Pons (tissue), 1 donor: ENCODE measurements at places on chromosomes 1 and 21.

DNA sequence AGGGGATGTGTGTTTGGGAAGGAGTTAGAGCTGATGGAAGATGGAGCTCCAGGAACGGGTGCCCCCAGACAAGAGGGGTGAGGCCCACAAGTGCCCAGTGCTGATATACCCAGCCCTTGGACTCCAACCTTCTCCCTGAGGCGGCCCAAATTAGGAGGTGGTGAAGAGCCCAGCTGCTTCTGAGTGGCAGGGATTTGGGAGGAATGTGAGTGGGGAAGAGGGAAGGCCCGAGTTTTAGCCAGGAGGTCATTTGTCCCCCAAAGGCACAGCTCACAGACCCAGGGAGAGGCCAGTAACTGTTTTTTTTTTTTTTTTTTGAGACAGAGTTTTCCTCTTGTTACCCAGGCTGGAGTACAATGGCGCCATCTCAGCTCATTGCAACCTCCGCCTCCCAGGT is 1.2 kb upstream of the PADI2 start:
- no peak for DNase-seq

DNA sequence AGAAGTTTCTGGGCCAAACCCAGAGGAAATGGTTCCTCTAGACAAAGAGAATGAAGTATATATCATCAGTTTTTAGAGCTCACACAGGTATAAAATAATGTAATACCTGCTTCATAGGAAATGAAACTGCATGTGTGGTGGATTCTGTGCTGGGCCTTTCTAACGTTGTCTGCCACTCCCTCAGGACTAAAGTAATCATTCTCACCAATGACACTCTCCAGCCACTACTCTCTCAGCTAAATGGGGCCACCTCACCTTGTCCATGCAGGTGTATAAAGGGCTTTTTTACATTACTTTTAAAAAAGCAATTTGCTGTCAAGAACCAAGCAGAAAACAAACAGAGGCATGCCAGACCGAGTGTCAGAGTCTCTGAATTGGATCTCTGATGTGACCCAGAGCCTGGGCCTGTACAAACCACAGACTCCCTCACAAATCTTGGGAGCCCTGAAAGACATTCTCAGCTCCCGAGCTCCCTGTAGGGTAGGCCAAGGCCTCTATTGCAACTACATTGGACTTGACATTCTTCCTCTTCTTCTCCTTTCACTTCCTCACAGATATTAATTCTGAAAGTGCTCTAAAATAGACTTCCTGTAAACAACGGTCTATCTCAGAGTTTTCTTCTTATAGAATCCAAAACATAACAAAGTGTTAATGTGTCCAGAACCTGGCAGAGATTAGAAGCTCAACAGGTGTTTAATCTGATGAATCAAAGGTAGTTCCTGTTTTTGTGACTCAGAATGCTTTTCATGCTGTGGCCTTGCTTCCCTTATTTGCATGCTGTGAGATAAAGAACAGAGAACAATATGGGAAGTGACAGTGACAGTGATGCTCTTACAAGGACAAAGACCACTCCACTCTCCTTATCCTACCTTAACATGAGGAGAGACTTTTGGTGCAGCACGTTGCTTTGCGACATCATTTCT is 8.6 kb downstream of the AIM2 start:
- DNase-seq, result peak; percentile 82

GRCh38 chr1:53765657-53766056 is 26.7 kb upstream of the GLIS1 start:
- DNase-seq, result no peak

DNA sequence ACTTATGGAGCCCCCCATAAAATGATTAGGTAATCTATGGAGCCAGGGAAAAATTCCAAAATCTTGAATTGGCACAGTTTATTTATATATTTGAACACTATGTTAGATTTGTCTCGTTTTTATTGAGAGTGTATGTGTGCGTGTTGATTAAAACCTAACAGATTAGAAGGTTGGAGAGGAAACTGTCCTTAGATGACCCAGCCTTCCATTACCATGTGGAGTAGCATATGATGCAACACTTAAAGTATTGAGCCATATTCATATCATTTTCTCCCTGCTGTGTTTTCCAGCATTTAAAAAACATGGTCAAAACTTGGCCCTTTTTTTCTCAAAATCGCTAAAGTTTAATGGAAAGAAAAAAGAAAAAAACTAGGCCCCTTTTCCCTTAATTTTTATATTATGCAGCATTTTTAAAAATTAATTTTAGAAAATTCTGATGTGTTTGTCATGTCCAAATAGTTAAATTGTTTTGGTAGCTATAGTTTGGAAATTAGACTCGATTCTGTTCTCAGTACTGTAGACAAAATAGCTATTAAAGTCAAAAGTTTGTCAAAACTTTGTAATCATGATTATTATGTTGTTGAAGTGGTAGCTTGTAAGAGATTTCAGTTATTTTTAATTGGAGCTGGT is 2.3 kb downstream of the LRRC8D start:
- no peak for DNase-seq

DNA sequence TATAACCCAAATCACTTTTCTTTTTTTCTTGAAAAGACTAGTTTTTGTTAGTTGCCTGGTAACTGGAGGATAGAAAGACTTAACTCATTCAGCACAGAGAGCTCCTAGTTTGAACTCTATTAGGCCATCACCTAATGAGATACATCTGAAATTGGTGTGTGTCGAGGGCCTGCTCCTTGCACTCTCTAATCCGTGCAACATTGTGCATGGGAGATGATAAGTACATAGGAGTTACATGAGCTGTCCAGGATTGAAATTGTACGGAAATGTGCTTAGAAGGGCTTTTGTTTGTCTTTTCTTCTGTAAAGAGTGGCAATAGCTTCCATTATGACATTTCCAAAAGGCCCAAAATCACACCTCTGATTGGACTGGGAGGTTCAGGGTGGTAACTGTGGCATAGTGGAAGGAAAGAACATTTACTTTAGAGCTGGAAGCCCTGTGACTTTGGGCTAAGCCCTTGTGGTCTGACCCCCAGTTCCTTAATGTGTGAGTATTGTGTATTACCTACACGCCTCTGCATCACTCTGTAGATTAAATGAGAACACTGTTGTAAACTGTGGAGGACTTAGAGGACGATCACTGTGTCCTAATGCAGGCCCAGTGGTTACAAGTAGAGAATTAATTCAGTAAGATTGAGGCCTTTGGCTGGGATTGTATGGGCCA is 71.2 kb downstream of the FGGY start:
- DNase-seq, result no peak

DNA sequence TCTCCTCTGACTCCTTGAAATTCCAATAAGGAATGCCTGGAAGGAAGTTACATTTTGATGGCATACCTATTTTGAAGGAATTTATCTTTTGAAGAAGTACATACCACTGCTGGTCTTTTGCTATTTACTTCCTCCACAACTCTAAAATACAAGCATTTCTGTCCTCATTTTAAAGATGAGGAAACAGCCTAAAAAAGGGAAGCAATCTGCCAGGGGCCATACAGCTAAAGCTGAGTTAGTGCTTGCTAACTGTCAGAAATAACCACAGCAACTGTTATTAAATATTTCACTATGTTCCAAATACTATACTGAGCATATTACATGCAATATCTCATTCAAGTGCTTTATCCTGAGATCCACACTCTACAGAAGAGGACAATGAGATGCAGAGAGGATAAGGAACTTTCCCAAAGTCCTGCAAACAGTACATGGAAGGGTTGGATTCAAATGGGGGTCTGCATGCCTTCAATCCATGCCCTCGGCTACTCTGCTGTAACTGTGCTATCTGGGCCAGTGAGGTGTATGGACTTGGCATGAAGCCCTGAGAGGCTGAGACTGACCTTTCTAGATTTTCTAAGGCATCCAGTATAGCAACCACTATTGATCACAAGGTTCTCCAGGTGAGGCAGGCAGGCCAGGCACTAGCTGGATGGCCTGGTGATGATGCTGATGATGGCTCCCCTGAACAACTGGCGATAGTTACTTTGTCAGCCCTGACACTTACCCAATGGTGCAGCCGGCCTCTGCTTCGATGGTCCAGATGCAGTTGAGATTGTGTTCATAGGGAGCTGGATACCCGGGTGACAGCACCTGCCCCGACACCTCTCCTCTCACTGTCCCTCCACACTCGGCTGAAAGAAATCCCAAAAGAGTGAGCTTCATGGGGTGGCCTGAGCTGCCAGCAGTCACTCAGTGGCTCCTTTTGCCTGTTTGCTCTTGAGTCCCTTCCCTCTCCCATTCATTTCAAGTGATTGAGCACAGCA is 171.4 kb upstream of the HMGB4 start:
- no peak for DNase-seq

DNA sequence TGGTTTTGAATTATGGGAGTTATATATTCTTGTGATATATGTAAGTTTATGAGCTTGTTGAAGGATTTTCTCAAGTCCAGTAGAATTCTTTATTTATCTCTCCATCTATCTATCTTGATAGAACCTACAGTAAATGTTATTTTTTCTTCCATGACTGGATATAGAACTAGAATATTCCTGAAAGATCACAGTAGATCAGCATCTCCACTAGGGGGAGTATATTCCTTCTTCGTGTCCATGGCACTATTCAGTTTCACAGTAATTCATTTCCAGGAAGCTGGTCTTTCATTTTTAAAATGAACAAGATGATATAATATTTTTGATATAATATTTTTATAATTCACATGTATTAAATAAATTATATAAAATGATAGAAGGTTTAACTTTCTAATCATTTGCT is 18.8 kb downstream of the TMPRSS15 start:
- DNase-seq, result peak; percentile 45

DNA sequence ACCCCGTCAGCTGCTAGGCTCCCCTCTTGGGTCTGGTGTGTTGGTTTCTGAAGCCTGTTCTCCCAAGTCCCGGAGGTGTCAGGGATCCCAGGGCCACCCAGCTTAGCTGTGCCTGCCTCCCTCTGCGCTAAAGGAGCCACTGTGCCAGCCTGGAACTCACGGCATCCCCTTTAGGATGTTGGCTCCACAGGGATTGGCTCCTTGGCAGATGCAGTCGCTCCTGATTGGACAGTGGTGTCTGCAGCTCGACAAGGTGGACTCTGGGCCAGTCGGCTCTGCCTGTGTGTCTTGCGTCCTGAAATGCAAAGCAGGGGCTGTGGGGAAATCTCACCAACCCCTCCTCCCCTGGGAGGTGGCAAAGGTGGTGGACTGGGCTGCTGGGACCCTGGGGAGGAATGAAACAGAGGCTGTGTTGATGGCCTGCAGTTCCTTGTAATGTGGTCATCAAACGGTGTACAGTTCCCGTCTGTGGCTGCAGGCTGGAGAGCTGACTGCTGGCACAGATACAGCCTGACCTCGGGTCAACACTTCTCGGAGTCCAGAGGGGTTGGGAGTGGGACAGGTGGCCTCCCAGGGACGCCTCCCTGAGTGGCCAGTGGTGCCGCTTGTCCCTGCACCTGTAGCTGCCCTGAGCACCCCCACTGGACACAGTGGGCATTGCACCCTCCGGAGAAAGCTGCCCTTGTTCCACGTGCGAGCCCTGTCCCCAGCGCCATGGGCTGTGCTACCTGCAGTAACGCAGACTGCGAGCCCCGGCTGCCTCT is 11.5 kb upstream of the KCNAB2 start:
- DNase-seq, result peak; percentile 20

DNA sequence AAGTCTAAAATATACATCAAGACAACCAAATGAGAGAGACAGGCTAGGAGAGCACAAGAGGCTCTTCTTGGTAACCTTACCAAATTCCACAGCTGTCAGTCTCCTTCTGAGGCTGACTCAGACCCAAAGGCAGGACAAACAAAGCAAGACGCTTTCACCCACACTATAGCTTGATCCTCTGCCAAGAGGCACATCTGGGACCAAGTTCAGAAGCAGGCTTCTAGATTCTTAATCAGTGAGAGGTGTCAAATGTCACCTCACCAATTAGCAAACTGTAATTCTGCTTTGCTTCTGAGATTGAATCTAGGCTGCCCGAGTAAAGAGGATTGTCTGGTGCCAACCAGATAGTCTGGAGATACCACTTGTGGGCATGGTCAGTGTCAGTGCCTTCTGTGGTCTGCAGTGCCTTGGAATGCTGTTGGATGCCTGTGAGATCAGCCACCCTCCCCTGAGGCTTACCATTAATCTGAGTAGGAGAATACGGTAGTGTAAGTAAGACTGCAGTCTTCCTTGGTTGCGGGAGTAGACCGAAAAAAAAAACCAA is 151.0 kb downstream of the FMN2 start:
- DNase-seq, result no peak

- DNase-seq, result no peak
Measured at GRCh38 chr1:16073490-16074119, at the start of gene FAM131C. FAM131C (minus strand) TSS chr1:16073651; CDS start chr1:16073442, 209 bp downstream.
